Activated T-cell treated with anti-CD3 and anti-CD28 coated beads, Interleukin-2, amount 50 U/mL, for 1 hour (primary cell): ENCODE measurements at places on chromosomes 3 and 15.

GRCh38 chr3:99972380-99973104 lies 141.8 kb downstream of the FILIP1L start:
- no peak for DNase-seq

DNA sequence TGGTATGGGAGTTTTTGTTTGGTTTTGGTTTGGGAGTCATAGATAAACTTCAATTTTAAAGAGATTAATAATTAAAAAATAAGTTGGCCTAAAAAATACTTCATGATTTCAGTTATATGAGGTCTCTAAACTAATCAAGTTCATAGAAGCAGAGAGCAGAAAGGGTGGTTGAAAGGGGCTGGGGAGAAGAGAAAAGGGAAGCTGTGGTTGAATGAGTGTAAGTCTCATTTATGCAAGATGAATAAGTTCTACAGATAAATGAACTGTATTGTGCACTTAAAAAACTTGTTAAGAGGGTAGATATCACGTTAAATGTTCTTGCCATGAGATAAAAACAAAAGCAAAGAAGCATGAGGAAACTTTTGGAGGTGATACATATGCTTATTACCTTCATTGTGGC lies 188.7 kb downstream of the NSUN3 start:
- no peak for DNase-seq

GRCh38 chr15:65198571-65198970 lies 12.7 kb downstream of the CILP start:
- DNase-seq, result no peak

DNA sequence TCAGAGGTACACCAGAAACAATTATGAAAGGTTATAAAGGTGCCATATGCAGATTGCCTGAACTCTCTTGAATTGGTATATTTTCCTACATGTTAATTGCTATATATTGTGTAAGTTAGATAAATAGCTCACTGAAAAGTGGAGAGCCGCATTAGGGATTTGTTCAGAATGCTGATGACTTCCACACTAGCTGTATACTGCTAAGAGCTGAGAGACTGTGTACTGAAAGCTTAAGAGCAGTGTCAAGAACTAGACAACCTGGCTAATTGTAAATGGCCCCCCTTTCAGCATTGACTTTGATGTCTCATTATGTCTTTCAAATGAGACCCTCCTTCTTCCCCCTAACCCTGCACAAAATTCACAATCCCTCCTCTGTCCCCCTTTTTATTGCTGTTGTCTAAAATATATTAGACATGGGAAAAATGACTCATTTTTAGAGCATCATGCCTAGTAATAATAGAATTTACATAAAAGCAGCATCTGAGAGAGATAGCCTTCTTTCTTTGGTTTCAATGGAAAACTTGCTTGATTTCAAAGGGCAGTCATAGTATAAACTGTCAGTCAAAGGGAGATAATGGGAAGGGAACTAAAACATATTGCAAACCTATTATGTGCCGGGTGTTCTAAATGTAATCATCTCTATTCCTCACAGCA lies 34.7 kb upstream of the GREM1 start:
- no peak for DNase-seq

DNA sequence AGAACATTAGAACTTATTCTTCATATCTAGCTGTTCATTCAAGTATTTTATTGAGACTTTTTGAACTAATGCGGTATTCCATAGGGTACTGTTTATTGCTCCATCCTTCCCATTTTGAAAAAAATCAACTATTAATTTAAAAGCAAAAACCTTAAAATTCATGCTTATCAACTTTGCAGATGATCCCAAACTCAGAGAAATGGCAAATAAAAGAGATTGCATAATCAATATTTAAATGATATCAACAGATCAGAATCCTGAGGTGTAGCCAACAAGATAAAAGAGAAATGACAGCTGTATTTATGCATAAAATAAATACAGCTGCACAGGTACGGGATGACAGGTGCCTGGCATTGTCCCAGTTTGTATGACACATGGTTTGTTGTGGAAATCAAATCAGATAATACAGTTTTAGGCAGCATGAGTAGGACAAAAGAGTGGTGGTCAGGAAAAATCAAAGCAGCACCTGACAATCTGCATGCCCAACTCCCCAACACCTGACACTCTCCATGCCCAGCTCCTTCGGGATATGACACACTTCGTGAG lies 42.4 kb upstream of the CMTM8 start:
- DNase-seq, result no peak

DNA sequence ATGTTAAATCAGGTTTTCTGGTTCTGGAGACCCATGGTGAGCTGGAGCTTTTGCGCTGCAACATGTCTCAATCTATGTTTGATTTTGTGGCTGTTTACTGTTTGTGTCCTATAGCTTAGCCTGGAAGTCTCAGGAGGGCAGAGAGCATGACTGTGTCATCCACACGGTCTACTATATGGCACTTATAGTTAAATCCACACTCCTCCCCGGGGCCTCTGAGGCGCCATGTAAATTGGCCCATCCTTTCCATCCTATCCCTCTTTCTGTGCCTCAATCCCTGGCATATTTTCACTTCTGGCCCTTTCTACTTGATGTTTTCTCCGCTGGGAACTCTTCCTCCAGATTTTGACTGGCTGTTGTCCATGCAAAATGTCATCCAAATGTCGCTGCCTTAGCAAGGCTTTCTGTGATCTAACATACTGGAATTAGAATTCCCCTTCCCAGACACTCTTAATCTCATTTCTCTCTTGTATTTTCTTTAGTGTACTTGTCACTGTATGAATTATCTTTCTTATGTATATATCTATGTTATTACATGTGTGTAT lies 560.8 kb upstream of the RGMA start:
- no peak for DNase-seq

DNA sequence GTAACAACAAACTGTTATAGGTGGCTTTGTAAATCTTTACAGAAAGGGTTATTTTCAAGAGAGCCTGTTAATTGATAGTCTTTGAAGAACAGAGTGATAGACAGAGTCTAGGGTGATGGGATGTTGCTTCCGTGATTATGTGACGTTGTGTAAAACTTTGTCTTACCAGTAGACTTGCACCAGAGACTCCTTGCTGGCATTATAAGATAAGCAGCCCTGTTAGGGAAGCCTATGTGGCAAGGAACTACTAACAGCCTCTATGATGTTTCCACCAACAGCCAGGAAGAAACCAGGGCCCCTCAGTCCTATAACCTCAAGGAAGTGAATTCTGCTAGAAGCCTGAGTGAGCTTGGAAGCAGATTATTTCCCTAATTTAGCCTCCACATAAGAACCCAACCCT lies 18.9 kb downstream of the STT3B start:
- no peak for DNase-seq

- no peak for DNase-seq
These were observed 32.3 kb upstream of the AMOTL2 start for GRCh38 chr3:134406331-134407238.

GRCh38 chr3:141313093-141313683 lies 55.1 kb upstream of the ZBTB38 start:
- DNase-seq, result no peak

DNA sequence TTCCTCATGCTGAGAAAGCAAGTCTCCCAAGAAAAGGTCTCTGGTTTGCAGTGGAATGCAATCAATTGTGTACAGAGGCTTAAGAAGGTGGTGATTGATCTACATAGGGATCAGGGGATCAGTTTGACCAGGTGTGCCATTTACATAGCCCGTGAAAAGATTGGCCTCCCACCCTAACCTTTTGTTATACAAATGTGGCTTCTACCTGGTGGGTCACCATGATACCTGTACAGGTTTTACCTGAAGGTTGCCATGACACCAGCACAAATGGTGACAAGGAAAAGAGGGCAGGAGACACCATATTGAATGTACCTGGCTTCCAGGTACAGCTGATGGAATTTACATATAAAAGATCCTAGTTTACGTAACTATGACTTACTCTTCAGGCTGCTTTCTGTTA lies 25.5 kb upstream of the TEX55 start:
- no peak for DNase-seq

GRCh38 chr3:90087703-90088102 lies 980.3 kb downstream of the EPHA3 start:
- DNase-seq, result no peak

DNA sequence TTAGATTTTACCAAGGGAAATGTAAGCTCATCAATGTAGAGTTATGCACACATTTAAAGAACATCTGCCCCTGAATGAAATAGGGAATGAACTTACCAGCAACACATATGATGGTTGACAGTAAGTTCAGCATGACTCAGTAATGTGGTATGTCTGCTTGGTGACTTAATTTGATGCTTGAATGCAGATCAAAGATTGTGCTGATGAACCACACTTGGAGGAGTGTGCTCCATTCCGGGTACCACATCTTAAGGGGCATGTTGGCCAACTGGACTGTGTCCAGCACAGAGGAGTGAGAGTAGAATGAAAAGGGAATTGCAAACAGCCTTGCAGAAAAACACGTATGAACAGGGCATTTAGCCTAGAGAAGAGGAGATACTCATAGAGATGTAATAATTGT lies 171.0 kb upstream of the RARB start:
- DNase-seq, result no peak

- DNase-seq, result no peak
These were observed 11.8 kb downstream of the PLXNA1 start for GRCh38 chr3:126994661-126995245.

GRCh38 chr3:9211155-9211950 lies 38.1 kb downstream of the SRGAP3 start:
- DNase-seq, result no peak

DNA sequence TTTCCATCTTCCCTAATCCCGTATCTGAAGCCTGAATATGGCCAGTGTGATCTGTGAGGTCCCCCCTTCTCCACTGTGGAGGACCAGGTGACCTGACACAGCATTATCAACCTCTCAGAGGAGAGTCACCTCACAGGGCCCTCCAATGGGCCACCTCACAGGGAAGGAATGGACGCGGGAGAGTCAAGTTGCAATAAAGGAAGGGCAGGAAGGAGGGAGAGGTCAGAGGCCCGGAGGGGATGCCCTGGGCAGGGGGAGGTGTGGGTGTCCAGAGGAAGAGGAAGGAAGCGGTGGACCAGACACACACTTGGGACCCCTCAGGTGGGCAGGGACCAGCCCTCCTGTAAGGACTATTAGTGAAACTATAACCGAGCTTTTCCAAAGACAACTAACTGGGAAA lies 14.6 kb upstream of the LRRC15 start:
- DNase-seq, result no peak

GRCh38 chr3:66885326-66886000 lies 112.6 kb upstream of the KBTBD8 start:
- no peak for DNase-seq

GRCh38 chr3:120642368-120642948 lies 39.6 kb downstream of the HGD start:
- no peak for DNase-seq

DNA sequence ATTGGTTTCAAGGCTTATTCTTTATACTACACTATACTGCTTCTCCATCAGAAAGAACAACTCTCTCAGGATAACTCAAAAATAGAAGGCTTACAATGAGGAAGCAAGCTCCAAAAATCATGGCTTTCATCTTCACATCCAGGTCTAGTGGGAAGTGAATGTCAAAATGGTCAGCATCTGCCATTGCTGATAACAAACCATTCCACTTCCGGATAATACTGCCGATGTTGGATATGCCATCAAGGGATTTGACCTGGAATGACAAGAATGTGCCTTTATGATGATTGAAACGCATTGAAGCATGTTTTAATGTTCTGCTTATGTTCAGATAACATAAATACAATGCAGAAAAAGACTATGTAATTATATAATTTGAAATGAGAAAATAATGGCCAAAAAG lies 34.0 kb upstream of the PLOD2 start:
- no peak for DNase-seq

GRCh38 chr15:80404761-80405553 lies 775 bp downstream of the ARNT2 start:
- no peak for DNase-seq

DNA sequence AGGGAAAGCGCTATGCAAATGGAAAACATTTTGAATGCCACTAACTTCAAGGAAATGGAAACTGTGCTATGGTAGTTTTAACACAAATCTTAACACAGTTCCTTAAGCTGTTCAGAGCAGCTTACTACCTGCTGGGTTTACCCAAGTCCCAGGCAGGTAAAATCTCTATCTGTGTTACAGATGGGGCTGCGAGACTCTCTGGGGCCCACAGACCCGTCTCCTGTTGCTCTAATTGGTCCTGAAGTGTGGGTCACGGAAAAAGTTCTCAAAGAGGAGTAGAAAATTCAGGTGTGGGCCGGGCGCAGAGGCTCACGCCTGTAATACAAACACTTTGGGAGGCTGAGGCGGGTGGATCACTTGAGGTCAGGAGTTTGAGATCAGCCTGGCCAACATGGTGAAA lies 16.9 kb upstream of the ZFYVE19 start:
- DNase-seq, result no peak

DNA sequence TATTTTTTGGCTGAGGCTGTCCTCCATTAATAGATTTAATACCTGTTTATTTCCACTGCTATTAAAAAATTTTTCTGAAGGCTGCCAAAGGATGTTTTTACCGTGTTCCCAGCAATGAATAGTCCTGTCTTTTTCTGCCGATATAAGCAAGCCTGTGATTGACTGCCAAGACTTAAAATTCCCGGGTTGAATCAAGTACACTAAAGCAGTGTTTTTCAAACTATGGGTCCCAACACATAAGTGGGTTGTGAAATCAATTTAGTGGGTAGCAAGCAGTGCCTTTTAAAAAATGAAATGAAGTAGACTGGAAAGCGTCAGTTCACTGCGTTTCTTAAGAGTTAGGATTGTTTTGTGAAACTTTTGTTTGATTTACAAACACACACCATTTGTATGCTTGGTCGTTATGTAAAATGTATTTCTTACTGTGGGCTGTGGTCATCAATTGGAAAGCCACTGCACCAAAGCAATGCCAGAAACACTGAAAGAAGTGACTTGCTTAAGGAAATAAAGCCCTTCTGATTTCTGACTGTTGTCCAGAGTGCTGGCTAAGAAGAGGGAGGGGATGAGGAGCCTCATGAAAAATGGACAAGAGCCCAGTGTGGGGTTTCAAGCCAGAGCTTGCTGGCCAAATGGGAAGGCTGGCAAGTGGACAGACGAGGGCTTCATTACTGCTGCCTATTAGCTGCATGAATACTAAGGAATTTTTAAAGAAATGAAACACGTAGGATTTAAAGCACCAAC lies 206.0 kb downstream of the THRB start:
- no peak for DNase-seq

DNA sequence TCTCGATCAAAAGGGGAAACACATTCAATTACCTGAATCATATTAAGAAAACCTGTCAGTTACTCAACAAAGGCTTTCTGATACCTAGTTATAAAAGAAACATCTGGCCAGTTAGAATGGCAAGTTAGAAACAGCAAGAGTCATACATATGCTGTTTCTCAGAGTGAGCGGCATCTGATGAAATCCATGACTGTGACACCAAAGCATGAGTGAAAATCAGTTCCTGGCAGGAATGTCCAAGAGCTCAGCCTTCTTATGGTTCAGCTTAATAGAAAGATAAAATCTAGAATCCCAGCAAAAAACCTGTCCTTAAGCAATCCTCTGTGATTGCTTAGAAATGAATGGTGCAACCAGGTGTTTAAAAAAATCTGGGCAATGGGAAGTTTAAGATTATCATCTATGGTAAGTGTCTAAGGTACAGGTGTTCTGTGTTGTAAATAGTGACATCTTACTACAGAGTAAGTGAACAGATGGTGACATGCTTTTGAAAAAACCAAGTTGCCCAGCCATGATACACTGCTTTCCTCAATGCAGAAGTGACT lies 18.8 kb downstream of the B4GALT4 start:
- no peak for DNase-seq
